ENCODE measurements at places on chromosomes 12 and 14. TPM values are rescaled to one million over a fixed set of nuclear protein-coding genes. Genes with fewer than 3 reads are reported as not detected.

The STAC3 gene
- 166 TPM for total RNA-seq

The MYH6 gene
- total RNA-seq: 2.1 TPM

The TMEM119 gene
- 37.1 TPM for total RNA-seq

The SERPINA1 gene
- 3.7 TPM for total RNA-seq

The OTUB2 gene
- total RNA-seq: 1.0 TPM

The CMKLR1 gene
- total RNA-seq: 5.7 TPM

The KRT74 gene
- total RNA-seq: not detected
